IPS DF 6.9 (cell line): ENCODE measurements at places on chromosomes 1 and 21.
A peak's percentile ranks its signal among the peaks of the same experiment; 100 is the strongest.

GRCh38 chr1:210198840-210199239 is 33.8 kb upstream of the SERTAD4 start:
- H3K27ac ChIP-seq = no peak overlapping the region
- H3K36me3 ChIP-seq = no peaks in the 10 kb centered on the region
- DNase-seq = no peak
- no peak overlapping the region for H3K4me3 ChIP-seq

- H3K27ac ChIP-seq = no peak overlapping the region
- no peaks in the 10 kb centered on the region for H3K36me3 ChIP-seq
- H3K4me3 ChIP-seq = no peak overlapping the region
- no peaks in the 10 kb centered on the region for H3K27me3 ChIP-seq
- H3K4me1 ChIP-seq = no peaks in the 10 kb centered on the region
Measured at GRCh38 chr21:17045214-17045853, 467.5 kb upstream of the CXADR start.

DNA sequence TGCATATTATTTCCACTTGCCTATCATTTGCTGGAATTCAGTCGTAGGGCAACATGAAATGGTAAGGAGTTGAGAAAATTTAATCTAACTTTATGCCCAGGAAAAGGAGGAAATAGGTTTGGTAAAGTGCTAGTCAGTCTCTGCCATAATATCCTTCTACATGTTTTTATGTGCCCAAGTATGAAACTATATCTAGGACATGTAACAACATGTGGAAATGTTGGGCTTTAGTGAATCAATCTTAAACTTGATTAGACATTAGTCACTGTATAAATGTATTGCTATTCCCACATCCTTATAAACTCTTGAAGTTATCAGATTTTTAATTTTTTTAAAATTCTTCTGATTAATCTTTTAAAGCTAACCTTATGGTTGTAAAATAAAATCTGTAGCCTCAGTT is 204.7 kb upstream of the ZRANB2 start:
- no peak for DNase-seq
- no peak overlapping the region for H3K4me3 ChIP-seq
- no peaks in the 10 kb centered on the region for H3K4me1 ChIP-seq
- H3K27ac ChIP-seq = no peak overlapping the region

DNA sequence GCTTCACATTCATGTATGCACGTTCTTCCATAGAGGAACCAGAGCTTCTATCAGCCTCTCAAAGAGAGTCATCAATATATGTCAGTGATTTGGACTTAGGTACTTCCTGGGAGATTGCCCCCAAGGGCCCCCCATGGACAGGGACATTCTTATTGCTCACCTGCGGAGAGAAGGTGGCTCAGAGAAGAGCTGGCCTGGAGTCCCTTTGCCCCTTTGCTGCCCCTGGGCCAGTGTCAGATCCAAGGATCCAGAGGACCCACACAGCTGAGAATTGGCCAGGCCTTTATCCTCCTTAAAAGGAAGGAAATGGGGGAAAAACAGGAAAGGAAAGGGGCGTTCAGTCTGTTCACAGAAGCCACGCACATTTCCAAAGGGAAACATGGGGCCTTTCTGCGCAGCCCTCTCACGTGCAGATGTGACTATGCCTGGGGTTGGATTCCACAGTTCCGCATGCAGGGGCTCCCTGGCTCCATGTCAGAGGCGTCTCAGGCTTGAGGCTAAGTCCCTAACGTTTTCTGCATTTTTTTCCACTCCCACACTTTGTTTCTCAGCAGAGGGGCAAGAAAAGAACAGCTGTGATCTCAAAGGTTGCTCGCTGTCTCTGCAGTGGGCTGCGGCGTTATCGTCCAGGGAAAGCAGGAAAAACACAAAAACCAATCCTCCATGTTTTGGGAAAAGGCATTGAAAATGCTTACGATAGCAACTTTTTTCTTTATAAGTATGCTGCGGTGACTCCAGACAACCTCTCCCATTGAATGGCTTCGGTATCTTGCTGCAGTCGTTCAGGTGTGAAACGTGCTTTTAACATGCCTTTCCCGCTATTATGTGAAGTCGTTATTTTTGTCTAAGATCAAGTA is 5.9 kb downstream of the C1orf226 start:
- no peak overlapping the region for H3K27ac ChIP-seq
- H3K36me3 ChIP-seq = 0 out of 2 replicates have a peak, but pooled peaks cover 5% of the 10 kb centered on the region
- no peak overlapping the region for H3K4me3 ChIP-seq
- H3K27me3 ChIP-seq = no peaks in the 10 kb centered on the region
- no peak for DNase-seq

GRCh38 chr1:26993237-26994019 is at the start of gene TRNP1:
TSS of gene TRNP1 (plus strand) at chr1:26993692. CDS start at chr1:26993787, 95 bp downstream.
- no peak for DNase-seq
- H3K36me3 ChIP-seq = no peaks in the 10 kb centered on the region
- H3K4me1 ChIP-seq = peaks cover 3% of the 10 kb centered on the region
- H3K4me3 ChIP-seq = peak within 1 kb of the TSS; percentile 91

- no peak overlapping the region for H3K4me3 ChIP-seq
- no peaks in the 10 kb centered on the region for H3K27me3 ChIP-seq
- no peaks in the 10 kb centered on the region for H3K36me3 ChIP-seq
- no peak overlapping the region for H3K27ac ChIP-seq
- H3K4me1 ChIP-seq = peaks cover 4% of the 10 kb centered on the region
Measured at GRCh38 chr1:94105957-94106529, 14.9 kb downstream of the ABCA4 start.

- H3K36me3 ChIP-seq = no peaks in the 10 kb centered on the region
- H3K27ac ChIP-seq = no peak overlapping the region
- peaks cover 4% of the 10 kb centered on the region; the same call in 1 of the 2 replicates for H3K4me1 ChIP-seq
- DNase-seq = no peak
- no peak overlapping the region for H3K4me3 ChIP-seq
Measured at GRCh38 chr1:56575865-56576264, 3.5 kb downstream of the PLPP3 start.

DNA sequence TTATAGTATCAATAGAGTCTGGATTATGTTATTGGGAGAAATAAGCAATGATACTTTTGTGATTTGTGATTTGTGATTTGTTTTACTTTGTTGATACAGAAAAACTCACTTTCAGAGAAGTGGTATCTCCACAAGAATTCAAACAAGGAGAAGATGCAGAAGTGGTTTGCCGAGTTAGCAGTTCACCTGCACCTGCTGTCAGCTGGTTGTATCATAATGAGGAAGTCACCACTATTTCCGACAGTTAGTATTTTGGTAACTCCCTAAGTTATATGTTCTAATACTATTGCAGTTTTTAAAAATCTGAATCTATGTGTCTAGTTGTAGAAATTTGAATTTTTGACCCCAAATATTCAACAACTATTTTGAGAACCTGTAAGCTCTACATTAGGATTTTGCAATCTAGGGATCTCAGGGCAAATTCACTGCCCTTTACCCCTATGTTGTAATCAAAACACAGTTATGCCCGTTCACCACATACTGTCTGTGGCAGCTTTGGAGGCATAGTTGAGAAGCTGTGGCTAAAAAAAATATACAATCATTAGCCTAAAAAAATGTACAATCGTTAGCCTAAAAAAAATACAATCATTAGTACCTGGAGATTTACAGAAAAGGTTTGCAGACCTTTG is 288.1 kb downstream of the NCAM2 start:
- no peak overlapping the region for H3K4me3 ChIP-seq
- H3K27ac ChIP-seq = no peak overlapping the region
- no peak for DNase-seq
- H3K36me3 ChIP-seq = no peaks in the 10 kb centered on the region
- no peaks in the 10 kb centered on the region for H3K4me1 ChIP-seq

- DNase-seq = no peak
- no peaks in the 10 kb centered on the region for H3K4me1 ChIP-seq
- H3K4me3 ChIP-seq = no peak overlapping the region
Measured at GRCh38 chr1:160641323-160642280, 5.2 kb downstream of the SLAMF1 start.

DNA sequence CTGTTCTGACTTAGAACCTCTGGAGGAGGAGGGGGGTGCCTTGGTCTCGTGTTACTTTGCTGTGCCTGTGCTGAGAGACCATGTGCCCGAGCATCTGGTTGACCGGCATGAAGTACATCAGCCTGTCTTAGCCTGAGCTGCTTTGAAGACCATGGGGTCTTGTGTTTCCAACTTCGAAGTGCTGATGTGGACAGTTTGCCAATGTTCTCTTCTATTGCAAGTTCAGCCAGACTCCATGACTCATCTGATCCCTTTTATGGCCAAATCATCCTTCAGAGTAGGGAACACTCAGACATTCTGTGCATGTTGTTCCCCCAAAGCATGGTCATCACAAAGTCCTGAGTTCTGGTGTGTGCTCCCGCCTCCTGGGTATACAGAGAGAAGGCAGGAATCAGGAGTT is 6.0 kb upstream of the PLA2G2C start:
- H3K36me3 ChIP-seq = no peaks in the 10 kb centered on the region
- DNase-seq = no peak
- no peaks in the 10 kb centered on the region for H3K27me3 ChIP-seq
- H3K4me1 ChIP-seq = peaks cover 2% of the 10 kb centered on the region; the same call in 1 of the 2 replicates

GRCh38 chr1:212124690-212125582 is 89.4 kb downstream of the DTL start:
- peaks cover 2% of the 10 kb centered on the region; the same call in 1 of the 2 replicates for H3K4me1 ChIP-seq
- H3K36me3 ChIP-seq = no peaks in the 10 kb centered on the region
- H3K27me3 ChIP-seq = no peaks in the 10 kb centered on the region
- H3K4me3 ChIP-seq = no peak overlapping the region
- H3K27ac ChIP-seq = no peak overlapping the region

DNA sequence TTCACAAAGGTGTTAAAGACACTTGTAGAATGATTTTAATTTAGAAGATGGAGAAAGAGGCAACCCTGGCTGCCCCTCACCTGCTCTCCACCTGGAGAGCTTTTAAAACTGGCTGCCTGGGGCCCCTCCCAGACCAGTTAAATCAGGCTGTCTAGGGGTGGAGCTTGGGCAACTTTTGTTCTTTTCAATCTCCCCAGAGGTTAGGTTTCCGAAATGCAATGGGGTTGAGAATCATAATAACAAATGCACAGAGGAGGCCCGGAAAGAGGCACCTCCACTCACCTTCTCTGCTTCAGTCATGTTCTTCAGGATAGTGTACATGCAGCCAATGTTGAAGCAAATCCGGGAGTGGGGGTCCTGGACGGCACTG is 400 bp downstream of the NCF2 start:
- H3K27ac ChIP-seq = no peak overlapping the region
- DNase-seq = no peak
- no peak overlapping the region for H3K4me3 ChIP-seq

GRCh38 chr1:171486048-171486519 is 754 bp downstream of the PRRC2C start:
- H3K36me3 ChIP-seq = no peaks in the 10 kb centered on the region
- no peaks in the 10 kb centered on the region for H3K4me1 ChIP-seq
- H3K27ac ChIP-seq = no peak overlapping the region
- H3K27me3 ChIP-seq = no peaks in the 10 kb centered on the region

DNA sequence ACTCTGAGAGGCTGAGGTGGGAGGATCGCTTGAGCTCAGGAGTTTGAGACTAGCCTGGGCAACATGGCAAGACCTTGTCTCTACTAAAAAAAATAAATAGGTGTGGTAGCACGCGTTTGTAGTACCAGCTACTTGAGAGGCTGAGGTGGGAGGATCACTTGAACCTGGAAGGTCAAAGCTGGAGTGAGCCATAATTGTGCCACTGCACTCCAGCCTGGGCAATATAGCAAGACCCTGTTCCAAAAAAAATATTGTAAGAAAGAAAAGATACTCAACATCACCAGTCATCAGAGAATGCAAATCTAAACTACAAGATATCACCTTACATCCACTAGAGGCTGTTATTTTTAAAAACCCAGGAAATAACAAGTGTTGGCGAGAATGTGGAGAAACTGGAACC is 32.5 kb downstream of the ZNF644 start:
- peaks cover 2% of the 10 kb centered on the region; the same call in 1 of the 2 replicates for H3K36me3 ChIP-seq
- H3K4me3 ChIP-seq = no peak overlapping the region
- H3K27me3 ChIP-seq = no peaks in the 10 kb centered on the region

DNA sequence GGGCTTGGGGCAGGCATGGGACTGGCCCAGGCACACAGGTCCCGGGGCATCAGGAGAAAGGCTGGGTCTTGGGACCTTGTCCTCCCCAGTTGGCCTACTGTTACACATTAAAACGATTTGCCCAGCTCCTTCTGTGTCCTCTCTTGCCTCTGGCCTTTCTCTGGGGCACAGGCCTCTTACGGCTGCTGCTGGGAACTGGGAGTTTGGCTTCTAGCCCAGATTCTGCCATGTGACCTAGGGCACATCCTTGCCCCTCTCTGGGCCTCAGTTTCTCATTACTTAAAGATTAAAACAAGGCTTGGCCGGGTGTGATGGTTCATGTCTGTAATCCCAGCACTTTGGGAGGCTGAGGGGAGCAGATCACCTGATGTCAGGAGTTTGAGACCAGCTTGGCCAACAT is 14.0 kb downstream of the KDF1 start:
- no peak overlapping the region for H3K27ac ChIP-seq
- no peaks in the 10 kb centered on the region for H3K27me3 ChIP-seq
- no peaks in the 10 kb centered on the region for H3K4me1 ChIP-seq
- no peak for DNase-seq
- H3K36me3 ChIP-seq = peaks cover 28% of the 10 kb centered on the region
- H3K4me3 ChIP-seq = no peak overlapping the region

- peaks cover 1% of the 10 kb centered on the region; the same call in 1 of the 2 replicates for H3K4me1 ChIP-seq
- no peaks in the 10 kb centered on the region for H3K27me3 ChIP-seq
- H3K27ac ChIP-seq = no peak overlapping the region
- H3K36me3 ChIP-seq = no peaks in the 10 kb centered on the region
- H3K4me3 ChIP-seq = no peak overlapping the region
Measured at GRCh38 chr1:14282707-14283106, 315.8 kb upstream of the KAZN start.

DNA sequence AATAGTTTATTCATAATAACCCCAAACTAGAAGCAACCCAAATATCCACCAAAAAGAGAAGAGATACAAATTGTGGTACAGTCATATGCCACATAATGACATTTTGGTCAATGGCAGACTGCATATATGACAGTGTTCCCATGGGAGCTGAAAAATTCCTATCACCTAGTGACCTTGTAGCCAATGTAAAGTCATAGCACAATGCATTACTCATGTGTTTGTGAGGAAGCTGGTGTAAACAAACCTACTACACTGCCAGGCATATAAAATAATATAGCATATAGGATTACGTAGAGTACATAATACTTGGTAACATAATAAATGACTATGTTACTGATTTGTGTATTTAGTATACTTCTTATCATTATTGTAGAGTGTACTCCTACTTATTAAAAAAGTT is 29.5 kb upstream of the SLFNL1 start:
- no peaks in the 10 kb centered on the region for H3K27me3 ChIP-seq
- no peaks in the 10 kb centered on the region; the same call in 1 of the 2 replicates for H3K36me3 ChIP-seq
- H3K4me3 ChIP-seq = no peak overlapping the region

DNA sequence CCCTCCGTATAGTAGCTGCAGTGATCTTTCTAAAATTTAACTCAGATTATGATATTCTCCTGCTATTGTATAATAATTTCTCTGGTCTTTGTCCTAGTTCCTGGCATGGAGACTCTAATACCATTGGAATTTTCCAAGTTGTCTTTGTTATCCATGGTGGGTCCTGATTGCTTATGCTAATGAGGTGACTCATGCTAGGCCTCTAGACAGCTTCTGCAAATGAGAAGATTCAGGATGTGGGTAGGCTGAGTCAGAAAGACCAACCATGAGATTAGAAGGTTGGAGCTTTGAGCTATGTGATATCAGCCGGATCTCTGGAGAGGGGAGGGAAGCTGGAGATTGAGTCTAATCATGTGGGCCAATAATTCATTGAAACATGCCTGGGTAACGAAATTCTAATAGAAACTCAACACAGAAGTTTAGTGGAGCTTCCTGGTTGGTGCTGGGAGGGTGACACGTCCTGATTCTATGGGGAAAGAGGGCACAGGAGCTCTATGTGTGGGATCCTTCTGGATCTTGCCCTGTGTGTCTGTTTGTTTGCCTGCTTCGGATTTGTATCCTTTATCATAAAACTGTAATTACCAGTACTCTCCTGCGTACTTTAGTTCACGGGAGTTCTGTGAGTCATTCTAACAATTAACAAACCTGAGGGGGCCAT is 73.2 kb upstream of the CNIH3 start:
- no peak overlapping the region for H3K4me3 ChIP-seq
- DNase-seq = no peak
- H3K4me1 ChIP-seq = no peaks in the 10 kb centered on the region
- H3K27me3 ChIP-seq = no peaks in the 10 kb centered on the region
